ENCODE measurements at places on chromosomes 6 and 20. TPM values are rescaled to one million over a fixed set of nuclear protein-coding genes. Genes with fewer than 3 reads are reported as not detected.

DNA sequence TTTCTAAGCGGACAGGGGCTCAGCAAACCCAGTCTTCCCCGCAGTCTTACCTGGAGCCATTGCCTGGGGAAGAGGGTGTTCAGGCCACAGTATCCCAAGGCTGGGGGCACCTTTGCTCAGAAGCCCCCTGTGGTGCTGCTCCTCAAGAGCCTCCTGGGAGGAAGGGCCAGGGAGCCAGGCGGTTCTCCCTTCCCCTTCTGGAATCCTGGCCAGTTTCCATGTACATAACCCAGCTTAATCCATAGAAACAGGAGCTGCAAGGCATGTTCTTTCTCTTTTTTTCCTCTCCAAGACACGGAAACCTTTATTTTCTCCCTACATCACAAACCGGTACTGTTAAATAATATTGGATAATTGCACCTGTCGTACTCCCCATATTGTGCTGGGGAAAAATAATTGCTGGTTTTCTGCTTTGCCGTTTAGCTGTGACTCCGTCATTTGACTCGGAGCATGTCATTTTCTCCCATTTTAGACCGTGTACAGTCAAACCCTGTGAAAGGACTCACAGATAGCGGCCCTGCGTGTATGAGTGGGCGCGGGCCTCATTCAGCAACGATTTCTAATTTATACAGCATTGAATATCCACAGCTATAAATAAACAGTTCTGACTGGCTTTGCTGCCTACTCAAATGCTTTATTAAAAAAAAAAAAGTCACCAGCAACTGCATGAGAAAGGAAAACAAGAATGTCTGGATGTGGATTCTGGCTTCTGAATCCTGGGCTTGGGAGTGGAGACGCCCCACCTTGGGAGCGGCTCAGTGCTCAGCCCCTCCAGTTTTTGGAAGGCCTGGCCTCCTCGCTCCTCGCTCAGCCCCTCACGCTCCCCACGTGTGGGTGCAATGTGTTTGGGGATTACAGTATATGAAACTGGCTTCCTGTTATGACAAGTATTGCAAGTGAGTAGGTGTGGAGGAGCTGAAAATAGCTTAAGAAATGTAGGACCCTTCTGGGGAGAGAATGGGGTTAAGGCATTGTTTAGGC, 67.3 kb downstream of the ADTRP start:
- H3K36me3 ChIP-seq = no peaks in the 10 kb centered on the region
- H3K4me1 ChIP-seq = no peaks in the 10 kb centered on the region
- no peak overlapping the region for H3K27ac ChIP-seq

DNA sequence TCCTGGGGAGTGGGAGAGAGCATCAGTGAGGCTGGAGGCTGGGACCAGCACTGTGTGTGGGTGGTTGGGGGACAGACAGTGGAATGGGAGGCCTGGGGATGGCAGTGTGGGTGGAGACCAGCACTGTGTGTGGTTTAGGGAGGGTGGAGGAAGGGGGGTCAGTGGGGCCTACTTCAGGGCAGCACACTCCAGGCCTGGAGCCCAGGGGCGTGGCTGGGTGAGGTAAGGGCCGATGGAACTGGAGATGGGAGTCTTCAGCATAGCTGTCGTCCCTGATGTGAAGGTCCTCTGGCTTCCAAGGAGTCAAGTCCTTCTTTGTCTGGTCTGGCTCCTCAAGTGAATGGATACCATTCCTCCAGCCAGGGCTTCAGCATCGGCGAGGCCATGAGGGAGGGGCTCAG, 18.6 kb downstream of the KCNK17 start:
- DNase-seq = no peak
- H3K27me3 ChIP-seq = no peaks in the 10 kb centered on the region

DNA sequence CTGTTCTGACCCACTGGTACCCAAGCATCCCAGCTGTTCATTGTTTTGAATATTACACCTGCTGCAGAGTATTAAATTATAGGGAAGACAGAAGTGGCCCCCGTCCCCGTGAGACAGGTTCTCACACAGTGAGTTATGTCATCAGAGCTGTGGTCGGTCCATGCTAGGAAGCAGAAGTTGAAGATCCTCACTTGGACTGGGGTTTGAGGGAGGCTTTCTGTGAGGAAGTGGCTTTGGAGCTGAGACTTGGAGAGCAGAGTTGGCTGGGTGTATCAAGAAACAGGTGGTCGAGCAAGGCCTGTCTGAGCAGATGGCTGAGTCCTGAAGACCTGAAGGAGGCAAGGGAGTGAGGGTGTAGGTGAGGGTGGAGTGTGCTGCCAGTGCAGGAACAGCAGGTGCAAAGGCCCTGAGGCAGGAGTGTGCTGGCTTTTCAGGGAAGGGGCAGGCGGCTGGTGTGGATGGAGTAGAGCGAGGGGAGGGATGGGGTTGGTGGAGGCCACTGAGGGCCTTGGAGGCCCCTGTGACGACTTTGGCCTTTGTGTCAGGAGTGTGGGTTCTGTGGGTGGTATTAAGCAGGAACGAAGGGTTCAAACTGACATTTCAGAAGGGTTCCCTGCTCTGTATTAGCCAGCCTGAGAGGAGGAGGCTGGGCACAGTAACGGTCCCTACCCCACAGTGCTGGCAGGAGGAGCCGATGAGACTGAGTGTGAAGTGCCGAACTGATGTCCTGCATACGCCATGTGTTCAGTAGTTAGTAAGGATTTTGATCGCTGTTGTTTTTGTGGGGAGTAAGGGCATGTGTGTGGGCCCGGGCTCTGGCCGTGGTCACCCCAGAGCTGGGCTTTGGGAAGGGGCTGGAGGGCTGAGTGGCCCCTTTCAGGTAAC, 11.8 kb downstream of the SRC start:
- H3K36me3 ChIP-seq = no peaks in the 10 kb centered on the region
- H3K27me3 ChIP-seq = no peaks in the 10 kb centered on the region
- peaks cover 30% of the 10 kb centered on the region for H3K4me1 ChIP-seq
- peak overlapping the region; percentile 70 for H3K27ac ChIP-seq

BTN2A1 gene
- 24.1 TPM for total RNA-seq

- no peaks in the 10 kb centered on the region for H3K4me1 ChIP-seq
- no peak for DNase-seq
- no peaks in the 10 kb centered on the region for H3K36me3 ChIP-seq
- H3K27ac ChIP-seq = no peak overlapping the region
- H3K27me3 ChIP-seq = no peaks in the 10 kb centered on the region
- no peak overlapping the region for H3K4me3 ChIP-seq
Measured at GRCh38 chr6:158832026-158832425, 12.9 kb upstream of the EZR start.

GRCh38 chr6:9878535-9878934, 536.3 kb downstream of the TFAP2A start:
- H3K27me3 ChIP-seq = no peaks in the 10 kb centered on the region
- no peak for DNase-seq
- no peaks in the 10 kb centered on the region for H3K36me3 ChIP-seq
- no peak overlapping the region for H3K27ac ChIP-seq
- no peak overlapping the region for H3K4me3 ChIP-seq

DNA sequence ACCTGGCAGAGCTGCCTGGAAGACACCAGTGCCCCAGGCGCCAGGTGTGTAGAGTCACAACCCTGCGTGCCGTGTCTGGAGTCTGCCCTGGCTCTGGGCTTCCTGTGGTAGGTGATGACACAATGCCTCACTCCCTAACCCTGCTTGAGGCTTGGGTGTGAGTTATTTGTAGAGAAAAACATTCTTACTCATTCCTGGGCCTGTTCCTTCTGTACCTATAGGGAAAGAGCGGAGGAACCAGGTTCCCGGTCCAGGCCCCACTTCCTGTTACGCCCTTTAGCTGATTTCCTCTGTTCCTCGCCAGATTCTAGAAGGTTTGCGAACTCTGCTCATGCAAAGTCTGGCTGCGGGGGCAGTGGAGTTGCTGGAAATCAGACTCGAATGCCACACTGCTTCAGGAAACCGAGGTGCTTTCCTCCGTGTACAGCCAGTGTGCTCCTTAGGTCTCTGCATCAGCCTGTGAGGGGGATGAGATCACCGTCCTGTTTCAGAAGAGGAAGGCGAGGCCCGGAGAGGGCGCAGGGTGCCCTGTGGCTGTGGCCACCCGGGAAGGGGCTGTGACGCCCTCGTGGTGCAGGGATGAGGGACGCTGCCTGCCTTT, 67.1 kb upstream of the DUSP22 start:
- no peaks in the 10 kb centered on the region for H3K4me1 ChIP-seq
- DNase-seq = no peak
- H3K27ac ChIP-seq = no peak overlapping the region
- H3K4me3 ChIP-seq = no peak overlapping the region
- H3K27me3 ChIP-seq = no peaks in the 10 kb centered on the region

MUC22 gene
- total RNA-seq = not detected

GRCh38 chr6:37347670-37348111, 6.1 kb upstream of the RNF8 start:
- no peak for DNase-seq
- no peak overlapping the region for H3K27ac ChIP-seq
- H3K4me1 ChIP-seq = no peaks in the 10 kb centered on the region
- H3K27me3 ChIP-seq = no peaks in the 10 kb centered on the region
- H3K36me3 ChIP-seq = no peaks in the 10 kb centered on the region

- H3K27me3 ChIP-seq = no peaks in the 10 kb centered on the region
- no peak overlapping the region for H3K4me3 ChIP-seq
- no peaks in the 10 kb centered on the region for H3K36me3 ChIP-seq
- DNase-seq = no peak
- H3K27ac ChIP-seq = no peak overlapping the region
Measured at GRCh38 chr6:154341871-154342270, 14.7 kb downstream of the IPCEF1 start.

PSMB1 gene
- 234 TPM for total RNA-seq

TUBB2A gene
- 17.2 TPM for total RNA-seq

GRCh38 chr6:16043171-16044135, 85.4 kb upstream of the MYLIP start:
- H3K4me1 ChIP-seq = no peaks in the 10 kb centered on the region
- no peak overlapping the region for H3K27ac ChIP-seq
- no peaks in the 10 kb centered on the region for H3K36me3 ChIP-seq
- H3K27me3 ChIP-seq = no peaks in the 10 kb centered on the region
- no peak overlapping the region for H3K4me3 ChIP-seq

GRCh38 chr6:56524891-56525703, 117.6 kb downstream of the DST start:
- no peaks in the 10 kb centered on the region for H3K4me1 ChIP-seq
- H3K27me3 ChIP-seq = no peaks in the 10 kb centered on the region
- H3K36me3 ChIP-seq = no peaks in the 10 kb centered on the region
- no peak for DNase-seq
- H3K27ac ChIP-seq = peak overlapping the region; percentile 46

OOEP gene
- total RNA-seq = 5.8 TPM

SLC22A3 gene
- total RNA-seq = 118 TPM

OGFR gene
- 60.2 TPM for total RNA-seq

TINAG gene
- not detected for total RNA-seq

DNA sequence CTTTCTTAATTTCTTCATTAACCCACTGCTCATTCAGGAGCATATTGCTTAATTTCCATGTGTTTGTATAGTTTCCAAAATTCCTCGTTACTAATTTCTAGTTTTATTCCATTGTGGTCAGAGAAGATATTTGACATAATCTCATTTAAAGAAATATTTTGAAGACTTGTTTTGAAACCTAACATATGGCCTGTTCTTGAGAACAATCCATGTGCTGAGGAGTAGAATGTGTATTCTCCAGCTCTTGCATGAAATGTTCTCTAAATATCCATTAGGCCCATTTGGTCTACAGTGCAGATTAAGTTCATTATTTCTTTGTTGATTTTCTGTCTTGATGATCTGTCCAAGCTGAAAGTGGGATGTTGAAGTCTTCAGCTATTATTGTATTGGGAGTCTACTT, 251.7 kb downstream of the ALDH8A1 start:
- H3K4me3 ChIP-seq = no peak overlapping the region
- H3K36me3 ChIP-seq = no peaks in the 10 kb centered on the region
- no peaks in the 10 kb centered on the region for H3K4me1 ChIP-seq
- H3K27ac ChIP-seq = no peak overlapping the region
- no peak for DNase-seq

ADGRF1 gene
- total RNA-seq = 11.5 TPM

- H3K27ac ChIP-seq = no peak overlapping the region
- no peak overlapping the region for H3K4me3 ChIP-seq
- H3K27me3 ChIP-seq = no peaks in the 10 kb centered on the region
Measured at GRCh38 chr20:16222859-16223411, 350.3 kb downstream of the KIF16B start.

- H3K4me1 ChIP-seq = no peaks in the 10 kb centered on the region
- no peak overlapping the region for H3K4me3 ChIP-seq
- no peaks in the 10 kb centered on the region for H3K36me3 ChIP-seq
- H3K27ac ChIP-seq = no peak overlapping the region
- DNase-seq = no peak
- H3K27me3 ChIP-seq = no peaks in the 10 kb centered on the region
Measured at GRCh38 chr6:116446399-116446798, 14.8 kb upstream of the CALHM6 start.

DNA sequence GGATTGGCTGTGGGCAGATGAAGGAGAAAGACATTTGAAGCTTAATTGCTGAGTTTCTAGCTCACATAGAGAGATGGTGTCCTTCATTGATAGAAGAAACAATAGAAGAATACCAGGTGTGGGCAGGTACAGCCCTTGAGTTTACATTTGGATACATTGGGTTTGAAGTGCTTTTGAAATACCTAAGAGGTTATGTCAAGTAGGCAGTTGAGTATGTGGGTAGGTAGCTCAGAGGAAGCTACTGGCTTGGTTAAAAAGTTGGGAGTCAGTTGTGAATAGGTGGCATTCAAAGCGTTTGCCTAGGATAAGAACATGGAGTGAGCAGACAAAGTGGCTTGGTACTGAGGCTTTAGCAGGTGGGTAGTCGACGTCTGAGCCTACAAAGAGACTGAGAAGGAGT, 25.0 kb downstream of the NDUFAF5 start:
- no peak for DNase-seq
- H3K27ac ChIP-seq = no peak overlapping the region
- H3K27me3 ChIP-seq = no peaks in the 10 kb centered on the region
- H3K36me3 ChIP-seq = peaks cover 14% of the 10 kb centered on the region

DNA sequence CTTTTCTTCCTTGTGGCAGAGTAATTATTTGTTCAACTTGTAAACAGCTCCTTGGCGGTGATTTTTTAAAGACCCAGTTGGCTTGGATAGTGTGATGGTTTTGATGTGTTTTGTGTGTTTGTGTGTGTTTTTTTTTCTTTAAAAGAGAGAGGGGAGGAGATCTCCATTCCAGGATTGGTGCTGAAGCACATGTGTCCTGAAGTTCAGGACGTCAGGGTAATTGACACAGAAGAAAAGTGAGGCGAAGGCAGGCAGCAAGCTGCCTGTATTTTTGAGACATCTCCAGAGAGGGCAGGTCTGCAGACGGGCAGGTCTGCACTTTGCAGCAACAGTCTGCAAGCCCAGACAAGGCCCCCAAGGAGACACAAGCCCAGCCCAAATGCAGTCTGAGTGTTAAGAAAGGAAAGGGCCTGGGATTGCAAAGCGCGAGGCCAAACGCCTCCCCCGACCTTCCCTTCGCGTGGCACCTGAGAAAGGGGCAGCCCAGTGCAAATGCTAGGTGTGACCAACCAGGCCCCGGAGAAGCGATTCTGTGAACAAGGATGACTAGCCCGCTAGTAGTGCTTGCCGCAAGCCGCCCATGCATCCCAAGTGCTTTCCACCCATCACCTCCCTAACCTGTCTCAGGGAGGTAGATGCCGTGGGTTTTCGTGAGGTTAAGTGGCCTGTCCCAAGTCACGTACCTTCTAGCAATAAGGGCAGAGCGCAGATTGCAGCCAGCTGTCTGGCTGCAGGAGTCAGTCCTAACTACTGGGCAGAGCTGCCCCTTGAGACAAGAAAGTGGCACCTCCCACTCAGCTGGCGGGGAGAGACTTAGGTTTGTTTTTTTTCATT, 230.5 kb downstream of the ZMYND8 start:
- no peaks in the 10 kb centered on the region for H3K36me3 ChIP-seq
- H3K27me3 ChIP-seq = no peaks in the 10 kb centered on the region

- no peaks in the 10 kb centered on the region for H3K4me1 ChIP-seq
- no peak overlapping the region for H3K27ac ChIP-seq
- DNase-seq = peak; percentile 26
- no peaks in the 10 kb centered on the region for H3K36me3 ChIP-seq
Measured at GRCh38 chr6:52399511-52400312, 20.4 kb upstream of the EFHC1 start.
